ENCODE measurements at places on chromosomes 12 and 14.

DNA sequence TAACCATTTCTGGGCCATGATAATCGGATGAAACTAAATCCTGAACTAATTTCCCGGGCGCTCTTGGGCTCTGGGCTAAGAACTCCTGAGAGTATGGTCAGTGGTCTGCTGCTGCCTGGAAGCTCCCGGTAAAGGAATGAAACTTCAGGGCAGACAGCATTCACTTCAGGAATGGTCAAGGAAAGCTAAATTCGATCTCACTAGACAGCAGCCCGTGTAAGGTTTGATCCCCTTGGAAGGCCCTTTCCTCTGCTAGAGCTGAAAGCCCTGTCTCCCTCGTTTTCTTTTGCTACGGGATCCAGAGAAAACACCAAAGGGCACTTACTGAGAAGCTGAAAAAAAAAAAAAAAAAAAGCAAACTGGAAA, 680 bp downstream of the ASB8 start:
- DNase-seq = no peak

- DNase-seq = no peak
These were observed 216.7 kb upstream of the SFSWAP start for GRCh38 chr12:131494216-131494615.

- DNase-seq = no peak
These were observed 108.4 kb downstream of the BRMS1L start for GRCh38 chr14:35934499-35934898.

DNA sequence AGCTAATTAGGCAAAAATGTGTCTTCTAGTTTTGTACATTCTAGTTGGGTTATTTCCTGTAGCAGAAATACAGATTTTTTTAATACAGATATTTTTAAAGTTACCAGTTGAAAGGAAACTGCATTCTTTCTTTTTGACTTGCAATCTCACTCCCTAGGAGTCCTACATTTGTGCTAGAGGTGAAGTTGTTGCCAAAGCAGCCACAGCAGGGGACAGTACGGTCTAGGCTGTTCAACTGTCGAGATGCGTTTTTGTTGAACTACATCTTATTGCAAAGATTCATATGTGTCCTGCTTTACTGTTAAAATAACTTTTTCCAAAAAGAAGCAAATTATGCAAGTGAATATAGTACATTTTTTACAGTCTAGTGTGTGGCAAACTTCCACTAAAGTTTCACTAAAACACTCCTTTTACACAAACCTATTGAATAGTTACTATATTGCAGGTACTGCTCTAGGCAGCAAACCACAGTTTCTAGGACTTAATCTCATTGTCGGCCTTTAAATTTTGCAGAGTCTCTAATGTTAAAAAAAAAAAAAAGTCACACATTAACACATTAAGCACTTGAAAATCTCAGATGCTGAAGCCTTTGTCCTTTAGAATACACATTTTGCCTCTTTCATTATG, 30.2 kb upstream of the SRGAP1 start:
- no peak for DNase-seq

Measured in HTR-8/SVneo (cell line).